Epithelial cell of alveolus of lung (primary cell): ENCODE measurements at places on chromosomes 5 and 9. TPM values are rescaled to one million over a fixed set of nuclear protein-coding genes. Genes with fewer than 3 reads are reported as not detected.

Gene PRRT1B
- not detected in 2 replicates for total RNA-seq

Gene NOXA1
- total RNA-seq = 0.26 TPM in 1 of 2 replicates, not detected in the other

Gene DDX46
- total RNA-seq = 18.1 and 40.8 TPM in 2 replicates

Gene MARCOL
- not detected in 2 replicates for total RNA-seq

Gene PCDH1
- total RNA-seq = 1.4 and 7.4 TPM in 2 replicates

Gene NXNL2
- 0.52 TPM in 1 of 2 replicates, not detected in the other for total RNA-seq

Gene SPINK5
- total RNA-seq = not detected in 2 replicates

Gene FLT4
- 0.88 and 1.9 TPM in 2 replicates for total RNA-seq

Gene TLX3
- not detected in 2 replicates for total RNA-seq

Gene AIF1L
- 0.08 and 0.13 TPM in 2 replicates for total RNA-seq

Gene KIAA0825
- total RNA-seq = 2.2 and 7.7 TPM in 2 replicates

Gene PRDM9
- total RNA-seq = not detected in 2 replicates

Gene RNF20
- 16.5 and 17.3 TPM in 2 replicates for total RNA-seq

Gene CACNA1B
- total RNA-seq = under 0.01 and 0.13 TPM in 2 replicates

Gene OTP
- total RNA-seq = 0.24 TPM in 1 of 2 replicates, not detected in the other

Gene ASPN
- not detected in 2 replicates for total RNA-seq

Gene N4BP3
- 1.6 and 2.8 TPM in 2 replicates for total RNA-seq

Gene TMEM174
- not detected in 2 replicates for total RNA-seq

Gene GPR150
- 0.80 and 1.0 TPM in 2 replicates for total RNA-seq

Gene IFNK
- total RNA-seq = not detected in 2 replicates

Gene LCN9
- total RNA-seq = not detected in 2 replicates

Gene ROR2
- total RNA-seq = 16.3 and 79.0 TPM in 2 replicates

Gene SMIM33
- total RNA-seq = not detected in 2 replicates

Gene ACOT12
- not detected in 2 replicates for total RNA-seq

Gene QRFP
- total RNA-seq = not detected in 2 replicates

Gene NR6A1
- total RNA-seq = 0.52 TPM in 1 of 2 replicates, not detected in the other

Gene IFNA13
- not detected in 2 replicates for total RNA-seq

Gene PDE8B
- total RNA-seq = 0.13 and 1.2 TPM in 2 replicates

Gene ZBTB34
- total RNA-seq = 4.7 and 9.0 TPM in 2 replicates

Gene TIMD4
- not detected in 2 replicates for total RNA-seq

Gene PCDHGB3
- total RNA-seq = 0.39 and 6.1 TPM in 2 replicates

Gene DDX4
- total RNA-seq = not detected in 2 replicates

Gene TUT7
- 23.7 and 36.7 TPM in 2 replicates for total RNA-seq

Gene IFNA21
- not detected in 2 replicates for total RNA-seq

Gene SLC6A18
- not detected in 2 replicates for total RNA-seq

Gene HTR4
- total RNA-seq = not detected in 2 replicates

Gene PCDHGC3
- total RNA-seq = 51.5 and 161 TPM in 2 replicates

Gene PAEP
- total RNA-seq = 0.65 TPM in 1 of 2 replicates, not detected in the other

Gene FOXD4L3
- total RNA-seq = not detected in 2 replicates
